ENCODE measurements at places on chromosomes 3 and 15. TPM values are rescaled to one million over a fixed set of nuclear protein-coding genes. Genes with fewer than 3 reads are reported as not detected.

Gene SERINC4
- not detected for polyA plus RNA-seq

Gene KNG1
- not detected for polyA plus RNA-seq

Gene SLITRK3
- polyA plus RNA-seq = 1.1 TPM

Gene GRM2
- polyA plus RNA-seq = 0.36 TPM

Gene RHCG
- not detected for polyA plus RNA-seq

DNA sequence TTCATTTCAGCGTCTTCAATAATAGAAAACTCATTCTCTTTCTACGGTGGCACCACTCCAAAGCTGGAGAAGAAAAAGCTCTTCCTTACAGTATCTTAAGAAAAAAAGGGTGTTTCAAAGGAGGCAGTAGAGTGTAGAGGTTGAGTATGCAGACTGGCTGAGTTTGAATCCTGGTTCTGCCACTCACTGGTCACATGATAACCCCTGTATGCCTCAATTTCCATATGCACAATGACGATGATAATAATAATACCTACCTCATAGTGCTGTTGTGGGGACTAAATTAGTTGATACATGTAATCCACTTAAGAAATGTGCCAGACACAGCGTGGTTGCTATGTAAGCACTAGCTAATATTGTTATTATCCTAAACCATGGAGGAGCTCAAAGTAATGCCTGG, 4.5 kb downstream of the ANP32A start:
- no peak for DNase-seq

- DNase-seq = no peak
These were observed 7.1 kb downstream of the TLE3 start for GRCh38 chr15:70090436-70091296.

DNA sequence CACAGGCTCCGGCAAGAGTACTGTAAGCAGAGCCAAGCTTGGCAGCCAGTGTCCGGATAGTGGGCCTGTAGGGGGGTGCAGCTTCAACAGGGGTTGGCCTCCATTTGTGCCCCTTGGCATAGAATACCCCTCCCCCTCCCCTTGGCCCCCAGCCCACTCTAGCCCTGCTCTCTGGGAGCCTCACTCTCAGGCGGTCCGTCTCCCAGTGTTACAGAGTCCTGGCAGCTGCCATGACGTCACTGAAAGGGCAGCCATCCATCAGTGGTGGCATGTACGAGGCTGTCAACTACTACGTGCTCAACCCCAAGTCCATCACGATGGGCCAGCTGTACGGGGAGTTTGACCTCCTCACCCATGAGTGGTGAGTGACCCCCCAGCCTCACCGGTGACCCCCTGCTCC, 50.4 kb downstream of the DNAH1 start:
- peak; percentile 53 for DNase-seq

- no peak for DNase-seq
These were observed 14.2 kb downstream of the DZIP3 start for GRCh38 chr3:108603691-108604090.

DNA sequence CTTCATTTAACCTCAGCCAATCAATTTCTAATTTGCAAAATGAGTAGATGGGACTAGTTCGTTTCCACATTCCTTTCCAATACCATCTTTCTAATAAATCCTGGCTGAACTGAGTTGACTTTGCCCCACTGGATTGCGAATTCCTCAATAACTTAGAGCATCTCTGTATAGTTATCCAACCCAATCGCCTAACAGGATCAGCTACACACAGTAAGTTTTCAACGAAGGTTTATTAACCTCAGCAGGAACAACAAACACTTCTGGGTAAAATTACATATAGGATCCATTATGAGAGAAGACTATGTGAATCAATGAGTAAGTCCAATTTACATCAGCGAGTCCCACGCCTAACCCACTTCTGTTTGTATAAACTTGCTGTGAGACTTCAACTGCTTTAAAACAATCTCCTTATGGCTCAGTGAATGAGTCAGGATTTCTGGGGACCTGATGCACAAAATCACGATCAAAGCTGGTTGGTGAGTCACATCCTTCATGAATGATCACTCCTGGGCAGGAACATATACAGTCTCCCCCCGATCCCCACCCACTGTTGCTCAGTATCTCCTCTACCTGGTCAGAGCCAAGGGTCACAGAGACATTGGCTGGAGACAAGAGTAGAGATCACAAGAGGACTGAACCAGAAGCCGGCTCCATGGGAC, 142.8 kb downstream of the EDEM1 start:
- DNase-seq = no peak

DNA sequence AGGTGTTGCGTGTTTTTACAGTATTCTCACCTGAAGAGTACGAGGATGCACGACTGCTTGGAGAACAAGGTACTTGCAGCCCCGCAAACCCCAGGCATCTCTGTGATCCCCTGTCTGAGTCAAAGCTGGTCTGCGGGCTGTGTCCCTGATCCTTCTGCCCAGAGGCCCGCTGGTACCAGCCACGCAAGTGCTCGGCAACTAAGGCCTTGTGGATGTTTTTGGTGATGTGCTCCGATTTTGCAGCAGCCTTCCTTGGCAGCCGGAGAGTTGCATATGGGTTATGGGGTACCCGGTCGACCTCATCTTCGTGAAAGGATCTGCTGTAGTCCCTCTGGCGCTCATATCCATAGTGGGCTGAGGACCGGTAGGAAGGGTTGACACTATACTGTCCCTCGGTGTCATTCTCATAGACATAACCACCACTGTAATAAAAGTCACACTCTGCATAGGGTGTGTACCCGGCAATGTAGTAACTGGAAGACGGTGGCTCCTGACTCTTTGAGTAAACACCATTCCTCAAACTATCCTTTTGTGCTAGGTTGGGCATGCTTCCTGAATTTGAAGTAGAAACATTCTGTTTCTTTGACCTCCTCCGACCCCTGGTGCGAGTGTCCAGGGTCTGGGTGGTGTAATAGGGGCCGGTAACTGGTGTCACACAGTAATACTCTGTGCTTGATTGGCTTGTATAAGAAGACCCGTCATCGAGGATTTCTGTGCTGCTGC, 58.6 kb upstream of the LMOD3 start:
- DNase-seq = no peak

- DNase-seq = no peak
These were observed 4.3 kb downstream of the TMPRSS7 start for GRCh38 chr3:112038863-112039262.

GRCh38 chr3:134370611-134371531, 3.4 kb downstream of the AMOTL2 start:
- DNase-seq = peak; percentile 87

DNA sequence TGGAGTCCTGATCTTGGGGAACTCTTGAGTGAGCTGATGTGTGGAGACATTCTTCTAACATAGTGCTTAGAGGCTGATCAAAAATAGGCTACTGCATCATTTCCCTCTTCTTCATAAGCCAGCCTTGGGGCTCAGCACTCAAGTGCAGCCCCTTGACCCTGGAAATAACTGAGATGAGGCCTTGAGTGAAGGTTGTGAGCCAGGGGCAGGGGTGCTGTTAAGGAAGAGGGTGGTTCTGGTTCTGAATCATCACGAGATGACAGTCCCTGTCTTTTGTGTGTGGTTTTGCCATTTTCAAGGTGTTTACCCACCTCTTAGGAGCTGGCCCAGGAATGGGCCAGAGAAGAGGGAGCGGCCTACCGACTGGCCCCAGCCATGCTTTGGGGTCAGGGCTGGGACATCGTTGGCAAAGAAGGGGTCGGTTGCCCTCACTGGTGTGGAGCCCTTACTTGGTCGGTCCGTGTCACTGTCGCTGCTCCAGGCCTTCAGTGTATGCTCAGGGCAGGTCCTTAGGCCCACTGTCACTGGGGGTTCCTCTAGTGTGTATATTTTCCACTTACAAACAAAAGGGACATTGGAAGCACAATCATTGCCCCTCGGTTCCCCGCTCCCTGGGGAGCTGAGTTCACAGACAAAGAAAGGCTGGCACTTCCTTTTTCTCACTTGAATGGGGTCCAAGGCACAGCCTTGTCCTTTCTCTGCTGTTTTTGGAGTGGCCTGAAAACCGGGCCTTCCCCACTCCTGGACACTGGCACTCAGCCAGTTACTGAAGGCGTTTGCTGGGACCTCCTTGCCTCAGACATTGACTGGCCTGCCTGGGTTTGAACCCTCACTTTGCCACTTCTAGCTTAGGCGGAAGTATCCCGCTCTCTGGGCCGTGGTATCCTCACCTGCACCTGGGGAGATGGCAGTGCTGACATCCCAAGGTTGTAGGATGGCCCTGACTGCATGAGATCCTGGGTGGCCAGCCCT, 46.6 kb downstream of the SLC6A6 start:
- no peak for DNase-seq

GRCh38 chr3:183360971-183361624, 67.3 kb downstream of the MCF2L2 start:
- DNase-seq = no peak

- no peak for DNase-seq
These were observed 36.9 kb upstream of the CRBN start for GRCh38 chr3:3216401-3216800.

DNA sequence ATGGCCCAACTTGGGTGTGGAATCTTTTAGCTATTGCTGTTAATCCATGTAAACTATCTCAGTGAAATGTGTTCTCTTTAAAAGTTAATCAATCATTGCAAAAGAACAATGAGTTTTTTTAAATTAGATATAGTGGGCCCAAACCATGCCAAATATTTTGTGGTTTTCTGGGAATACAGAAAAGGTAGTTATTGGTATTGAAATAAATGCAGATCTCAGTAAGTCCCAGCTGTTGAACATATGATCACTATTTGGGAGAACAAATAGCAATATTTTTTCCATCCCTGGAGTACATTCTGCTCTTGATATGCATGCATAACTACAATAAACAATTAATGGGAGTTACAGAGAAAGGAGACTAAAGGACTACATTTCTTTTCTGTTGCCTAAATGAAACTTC, 36.0 kb upstream of the LEKR1 start:
- DNase-seq = no peak

GRCh38 chr3:46281551-46281950, 39.3 kb downstream of the CCR3 start:
- no peak for DNase-seq

DNA sequence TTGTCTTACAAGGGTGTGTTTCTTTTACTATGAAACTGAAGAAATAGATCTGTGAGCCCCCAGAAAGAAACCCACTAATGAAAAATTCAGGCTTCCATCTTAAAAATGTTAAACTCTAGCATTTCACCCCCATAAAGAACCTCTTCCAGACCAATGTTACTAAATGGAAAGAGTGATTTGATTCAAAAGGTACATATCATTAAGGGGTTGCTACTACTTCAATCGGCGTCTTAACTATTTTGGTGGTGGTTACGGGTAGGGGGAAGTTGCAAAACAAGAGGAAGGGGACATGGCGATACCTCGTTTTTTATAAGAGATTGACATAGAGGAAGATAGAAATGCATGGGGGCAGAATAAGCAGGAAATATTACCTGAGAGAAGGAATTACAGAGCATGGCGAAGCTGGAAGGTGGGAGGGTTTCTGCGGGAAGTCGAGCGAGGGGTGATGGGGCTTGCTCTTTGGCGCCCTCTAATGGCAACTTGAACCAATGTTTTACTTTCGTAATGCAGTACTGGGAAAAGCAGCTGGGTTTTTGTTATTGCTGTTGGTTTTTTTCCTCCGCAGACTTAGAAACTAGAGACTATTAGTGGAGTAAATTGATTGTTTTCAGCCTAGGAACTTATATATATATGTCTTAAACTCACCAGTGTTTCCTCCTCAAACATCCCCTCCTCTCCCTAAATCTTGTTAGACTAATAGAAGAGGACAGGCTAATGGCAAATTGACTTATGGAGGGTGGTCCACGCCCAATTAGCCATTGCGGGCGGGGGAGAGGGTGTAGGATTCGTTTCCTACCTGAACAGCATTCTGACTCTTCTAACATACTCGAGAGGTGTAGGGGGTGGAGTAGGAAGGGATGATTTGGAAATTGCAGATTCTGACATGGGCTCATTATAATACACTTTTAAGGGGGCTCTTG, 11.3 kb upstream of the SOX2 start:
- DNase-seq = peak; percentile 89

DNA sequence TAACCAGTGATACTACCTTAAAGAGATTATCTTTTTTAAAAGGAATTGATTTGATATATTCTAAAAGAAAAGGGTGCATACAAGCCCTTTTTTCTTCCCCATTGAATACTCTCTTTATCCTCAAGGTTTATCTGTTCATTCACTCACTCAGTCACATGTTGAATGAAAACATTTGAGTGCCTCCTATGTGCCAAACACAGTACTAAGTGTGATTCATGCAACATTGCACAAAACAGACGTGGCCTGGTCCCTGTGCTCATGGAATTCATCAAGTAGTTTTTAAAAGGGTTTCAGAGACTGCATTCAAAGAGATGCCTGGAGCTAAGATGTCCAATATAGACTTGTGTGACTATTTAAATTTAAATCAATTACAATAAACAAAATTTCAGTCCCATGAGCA, 462.2 kb upstream of the MDFIC2 start:
- no peak for DNase-seq
